NCI-H345 (cell line): ENCODE measurements at places on chromosomes 7 and 10.

GRCh38 chr7:18536486-18536885 lies 40.9 kb downstream of the HDAC9 start:
- no peak for DNase-seq

DNA sequence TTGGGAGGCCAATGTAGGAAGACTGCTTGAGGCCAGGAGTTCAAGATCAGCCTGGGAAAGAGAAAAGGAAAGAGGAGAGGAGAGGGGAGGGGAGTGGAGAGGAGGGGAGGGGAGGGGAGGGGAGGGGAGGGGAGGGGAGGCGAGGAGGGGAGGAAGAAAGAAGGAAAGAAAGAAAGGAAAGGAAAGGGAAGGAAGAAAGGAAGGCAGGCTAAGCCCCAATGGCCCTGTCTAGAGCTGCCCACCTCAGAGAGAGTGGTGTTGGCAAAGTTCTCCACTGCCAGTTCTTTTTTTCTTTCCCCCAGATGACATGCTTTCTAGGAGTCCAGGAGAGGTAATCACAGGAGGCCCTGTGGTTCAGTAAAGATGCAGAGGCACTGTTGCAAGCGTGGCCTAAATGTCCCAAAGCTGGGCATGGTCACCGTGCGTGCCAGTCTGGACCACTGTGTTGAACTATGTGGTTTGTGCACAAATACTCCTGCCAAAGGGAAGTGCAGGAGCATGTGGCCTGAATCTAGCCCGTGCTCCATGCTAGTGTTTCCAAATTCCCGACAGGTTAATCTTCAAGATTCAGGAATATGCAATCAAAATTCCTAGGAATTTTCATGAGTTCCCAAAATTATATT lies 39.7 kb downstream of the ODAD2 start:
- no peak for DNase-seq

GRCh38 chr10:12299222-12299965 lies 50.0 kb upstream of the CAMK1D start:
- peak; percentile 8 for DNase-seq

GRCh38 chr10:80191589-80192270 lies 13.6 kb downstream of the ANXA11 start:
- DNase-seq, result no peak

DNA sequence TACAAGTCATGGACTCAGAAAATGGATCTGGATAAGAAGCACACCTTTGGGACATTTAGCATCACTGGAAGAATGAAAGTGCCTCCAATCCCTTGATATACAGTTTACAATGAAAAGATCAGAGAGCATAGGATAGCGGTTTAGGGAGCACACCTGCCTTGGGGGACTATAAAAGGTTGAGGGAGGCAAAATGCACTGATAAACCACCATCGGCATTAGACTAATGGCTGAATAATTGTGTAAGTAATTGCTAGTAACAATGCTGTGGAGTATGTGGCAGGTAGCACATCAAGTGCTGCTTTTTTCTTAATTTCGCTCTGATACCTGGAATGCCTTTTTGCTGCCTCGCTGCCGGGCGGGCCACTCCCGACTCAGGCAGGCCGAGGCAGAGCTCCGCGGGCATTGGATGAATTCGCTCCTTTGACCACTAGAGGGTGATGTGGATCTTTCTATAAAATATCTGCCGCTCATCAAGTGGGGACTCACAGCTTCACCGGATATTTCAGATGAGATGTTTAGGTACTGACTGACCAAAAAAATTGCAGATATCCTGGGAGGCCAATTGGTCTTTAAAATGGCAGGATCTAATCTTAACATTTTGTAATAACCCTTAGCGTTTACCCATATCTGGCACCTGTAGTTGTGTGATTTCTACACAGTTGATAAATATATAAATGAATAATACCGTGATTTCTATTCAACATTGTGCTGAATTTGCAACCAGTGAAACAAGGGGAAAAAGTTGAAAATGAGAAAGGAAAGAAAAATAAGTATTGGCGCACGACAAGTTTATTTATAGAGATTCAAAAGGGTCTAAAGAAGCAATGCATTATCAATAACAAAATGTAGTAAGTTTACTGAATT lies 116.8 kb upstream of the PRSS1 start:
- DNase-seq, result peak; percentile 82

- no peak for DNase-seq
Observed at GRCh38 chr7:2687881-2688318, at the start of gene AMZ1. AMZ1 (plus strand) TSS chr7:2688202; CDS start chr7:2700452, 12,250 bp downstream.

- no peak for DNase-seq
Observed at GRCh38 chr7:121011401-121011800, 22.9 kb downstream of the CPED1 start.

- no peak for DNase-seq
Observed at GRCh38 chr10:13213163-13213562, 21.0 kb downstream of the UCMA start.
